Fibroblast of skin of scalp (primary cell): ENCODE measurements at places on chromosomes 11 and 22.

DNA sequence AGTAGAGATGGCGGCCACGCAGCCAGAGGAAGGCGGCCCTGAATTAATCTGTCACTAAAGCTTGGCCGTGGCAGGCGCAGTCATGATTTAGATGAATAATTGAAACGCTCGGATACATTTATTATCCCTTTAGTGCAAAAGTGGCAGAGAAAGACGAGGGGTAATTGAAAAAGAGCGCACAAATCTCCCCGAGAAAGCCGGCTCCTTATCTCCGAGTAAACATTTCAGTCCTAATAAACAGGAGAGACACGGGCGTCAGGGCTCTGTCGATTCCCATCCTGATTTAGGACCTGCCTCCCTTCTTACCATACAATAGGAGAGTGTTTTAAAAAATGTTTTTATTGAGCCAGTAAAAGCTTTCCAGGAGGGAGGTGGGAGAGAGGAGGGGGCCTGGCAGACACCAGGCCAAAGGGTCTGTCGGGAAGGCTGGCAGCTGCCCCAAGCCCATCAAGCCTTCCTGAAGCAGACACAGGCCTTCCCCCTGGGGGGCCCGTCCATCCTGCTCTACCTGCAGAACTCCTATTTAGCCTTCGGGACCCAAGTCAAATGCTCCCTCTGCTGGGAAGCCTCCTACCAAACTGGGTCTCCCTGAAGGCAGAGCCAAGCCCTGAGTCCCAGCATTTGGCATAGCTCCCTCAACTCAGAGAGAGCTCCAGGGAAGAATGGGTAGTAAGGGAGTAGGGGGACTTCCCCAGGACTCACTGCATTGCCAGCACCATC lies 22.8 kb downstream of the OTUB1 start:
- DNase-seq: no peak

- peak; percentile 47 for DNase-seq
Observed at GRCh38 chr11:74055938-74056337, 47.1 kb upstream of the UCP3 start.

GRCh38 chr11:72848846-72849466 lies 34.7 kb downstream of the ATG16L2 start:
- peak; percentile 34 for DNase-seq

- no peak for DNase-seq
Observed at GRCh38 chr11:13495929-13496328, at the start of gene PTH. Gene PTH, minus strand, starts transcription at chr11:13495997. Its CDS starts 3,142 bp downstream, at chr11:13492855.

GRCh38 chr11:65065851-65066250 lies 7.5 kb upstream of the NAALADL1 start:
- no peak for DNase-seq
